ENCODE measurements at places on chromosomes 5 and 9.

DNA sequence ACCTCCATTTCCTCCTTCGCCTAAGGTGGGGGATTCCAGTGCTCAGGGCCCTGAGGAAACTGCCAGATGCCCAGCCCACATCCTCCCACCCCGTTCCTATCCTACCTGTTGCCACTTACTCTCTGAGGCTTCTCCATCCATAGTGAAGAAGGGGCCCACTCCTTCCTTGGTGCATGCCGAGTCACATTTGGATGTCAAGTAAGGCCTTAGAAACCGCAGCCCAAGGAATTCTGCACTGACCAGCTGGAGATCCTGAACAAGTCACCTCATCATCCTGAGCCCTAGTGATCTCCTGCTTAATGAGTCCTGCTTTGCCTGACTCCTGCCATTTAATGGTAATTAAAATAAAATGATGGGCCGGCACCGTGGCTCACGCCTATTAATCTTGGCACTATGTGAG is 6.7 kb upstream of the TNIP1 start:
- DNase-seq: no peak

- DNase-seq: no peak
Observed at GRCh38 chr9:114290561-114290986, 32.3 kb upstream of the ORM1 start.

DNA sequence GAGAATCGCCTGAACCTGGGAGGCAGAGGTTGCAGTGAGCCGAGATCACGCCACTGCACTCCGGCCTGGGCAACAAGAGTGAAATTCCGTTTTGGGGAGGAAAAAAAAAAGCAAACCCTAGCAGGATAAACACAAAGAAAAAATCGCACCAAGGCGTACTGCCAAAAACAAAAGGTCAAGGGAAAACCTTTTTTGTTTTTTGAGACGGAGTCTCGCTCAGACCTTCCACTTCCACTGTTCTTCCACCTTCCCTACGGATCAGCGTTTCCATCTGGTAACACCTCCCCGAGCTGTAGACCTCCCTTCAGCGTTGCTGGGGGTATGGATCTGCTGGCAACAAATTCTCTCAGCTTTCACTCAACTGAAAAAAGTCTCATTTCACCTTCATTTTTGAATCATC is 20.1 kb upstream of the FCN2 start:
- no peak for DNase-seq

- DNase-seq: no peak
Observed at GRCh38 chr5:38104497-38105230, 153.7 kb upstream of the EGFLAM start.

- DNase-seq: no peak
Observed at GRCh38 chr9:94937214-94937903, 210.9 kb downstream of the AOPEP start.

Data from germinal center (tissue), 1 donor.